Non-pigmented ciliary epithelial cell (primary cell): ENCODE measurements at places on chromosomes 5 and 9.

GRCh38 chr9:2966565-2967300, 122.8 kb upstream of the PUM3 start:
- no peak for DNase-seq

DNA sequence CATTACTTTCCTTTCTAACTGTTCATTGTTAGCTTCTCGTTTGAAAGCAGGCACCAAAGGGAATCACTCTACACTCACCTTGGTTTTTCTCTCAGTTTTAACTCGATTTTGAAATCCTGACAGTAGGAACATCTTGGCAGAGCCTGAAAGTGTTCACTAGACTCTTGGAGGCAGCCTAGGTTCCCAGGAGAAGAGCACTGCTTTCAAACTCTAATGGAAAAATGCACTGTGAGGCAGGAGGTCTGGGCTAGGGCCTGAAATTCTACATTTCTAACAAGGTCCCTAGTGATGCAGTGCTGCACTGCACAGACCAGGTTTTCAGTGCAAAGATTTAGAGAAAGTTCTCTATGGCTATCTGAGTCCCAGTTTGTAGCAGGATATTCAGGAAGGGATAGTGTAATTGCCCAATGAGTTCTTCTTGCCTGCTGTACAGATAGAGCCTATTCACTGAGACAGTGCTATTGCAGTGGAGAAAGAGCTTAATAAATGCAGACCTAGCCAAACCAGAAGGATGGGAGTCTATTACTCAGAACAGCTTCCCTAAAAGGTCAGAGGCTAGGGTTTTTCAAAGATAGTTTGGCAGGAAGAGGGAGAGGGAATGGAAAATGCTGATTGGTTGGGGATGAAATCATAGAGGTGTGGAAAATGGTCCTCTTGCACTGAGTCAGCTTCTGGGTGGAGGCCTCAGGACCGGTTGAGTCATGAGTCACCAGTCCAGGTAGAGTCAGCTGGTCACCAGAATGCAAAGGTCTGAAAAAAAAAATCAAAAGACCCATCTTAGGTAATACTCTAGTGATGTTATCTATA, 153.9 kb downstream of the GPBP1 start:
- no peak for DNase-seq

DNA sequence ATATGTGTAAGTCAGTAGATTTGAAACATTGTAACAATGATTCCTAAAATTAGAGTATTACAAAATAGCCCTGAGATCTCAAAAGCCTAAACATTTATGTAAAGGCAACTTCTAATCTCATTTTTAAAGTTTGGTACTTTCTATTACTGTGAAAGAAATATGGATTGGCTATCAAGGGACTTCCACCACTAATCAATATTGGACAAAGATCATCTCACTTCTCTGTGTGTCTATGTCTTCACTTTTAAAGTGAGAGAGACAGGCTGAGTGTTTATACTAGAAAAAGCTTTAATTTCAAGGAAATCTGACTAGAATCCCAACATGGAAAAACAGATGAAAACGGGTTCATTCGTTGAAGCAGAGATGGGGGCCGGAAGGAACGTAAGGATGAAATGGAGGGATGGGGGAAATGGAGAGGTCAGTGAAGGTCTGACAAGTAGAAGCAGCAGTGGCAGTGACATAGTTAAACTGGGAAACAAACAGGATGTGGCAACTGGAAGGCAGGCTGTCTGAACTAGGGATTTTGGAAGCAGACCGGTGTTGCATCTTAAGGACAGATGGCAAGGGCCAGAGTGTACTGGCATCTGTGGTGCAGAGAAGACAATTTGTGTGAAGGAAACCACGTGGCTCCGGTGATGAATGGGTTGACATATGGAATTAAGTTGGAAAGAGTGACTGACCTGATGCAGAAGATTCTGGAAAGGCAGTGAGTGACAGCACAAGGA, 60.8 kb downstream of the PDE4D start:
- no peak for DNase-seq

- DNase-seq = no peak
These were observed 120.0 kb downstream of the TRIO start for GRCh38 chr5:14263113-14263512.

- DNase-seq = no peak
These were observed 334.0 kb downstream of the ARHGEF28 start for GRCh38 chr5:73960023-73960422.

GRCh38 chr5:17190242-17190778, 27.1 kb upstream of the BASP1 start:
- no peak for DNase-seq

GRCh38 chr5:131272307-131272706, 8.5 kb downstream of the CDC42SE2 start:
- no peak for DNase-seq

DNA sequence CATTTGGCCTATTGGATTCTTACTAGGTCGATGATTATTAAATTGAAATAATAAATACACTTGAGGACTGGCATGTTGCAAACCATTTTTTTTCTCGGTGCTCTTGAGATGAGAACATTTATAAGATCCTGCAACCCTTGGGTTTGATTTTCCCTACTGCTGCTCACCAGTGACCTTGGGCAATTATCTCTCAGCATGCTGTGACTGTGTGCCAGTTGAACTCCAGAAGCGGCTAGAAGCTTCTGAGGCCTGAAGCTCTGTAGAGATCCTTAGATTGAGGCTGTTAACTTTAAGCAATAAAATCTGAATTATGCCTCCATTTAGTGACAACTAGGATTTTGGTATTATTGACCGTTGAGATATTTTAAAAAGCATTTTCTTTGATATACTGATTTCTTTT, 489.8 kb downstream of the MAT2B start:
- no peak for DNase-seq

GRCh38 chr9:25570802-25571201, 107.4 kb downstream of the TUSC1 start:
- DNase-seq = no peak

DNA sequence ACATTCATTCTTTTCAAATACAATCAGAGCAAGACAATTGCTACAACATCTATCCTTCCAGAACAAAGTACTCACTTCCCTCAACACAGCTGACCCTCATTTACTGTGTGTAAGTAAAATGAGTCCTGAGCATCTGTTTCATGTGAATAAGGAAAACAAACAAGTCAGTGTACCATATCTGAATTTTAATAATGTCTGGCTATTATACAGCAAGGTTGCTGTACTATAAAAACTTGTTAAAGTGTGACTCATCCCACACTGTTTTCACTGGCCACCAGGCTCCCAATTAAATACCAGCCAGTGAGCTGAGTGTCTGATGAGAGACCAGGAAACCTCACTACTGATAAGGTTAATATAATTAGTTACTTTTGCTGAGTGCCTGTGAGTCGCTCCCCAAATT, 339.8 kb downstream of the AGTPBP1 start:
- DNase-seq = no peak

DNA sequence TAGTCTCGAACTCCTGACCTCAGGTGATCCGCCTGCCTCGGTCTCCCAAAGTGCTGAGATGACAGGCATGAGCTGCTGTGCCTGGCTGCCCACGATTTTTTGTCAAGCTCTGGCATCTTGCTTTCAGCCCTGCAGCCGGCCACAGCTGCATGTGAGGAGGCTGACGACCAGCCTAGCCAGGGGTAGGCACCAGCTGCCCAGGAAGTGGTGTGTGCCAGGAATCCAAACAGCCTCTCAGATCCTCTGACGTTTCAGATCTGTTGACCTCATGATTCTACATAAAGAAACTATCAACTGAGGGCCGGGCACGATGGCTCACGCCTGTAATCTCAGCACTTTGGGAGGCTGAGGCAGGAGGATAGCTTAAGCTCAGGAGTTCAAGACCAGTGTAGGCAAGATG, 19.0 kb downstream of the DYNC2I2 start:
- DNase-seq = no peak

DNA sequence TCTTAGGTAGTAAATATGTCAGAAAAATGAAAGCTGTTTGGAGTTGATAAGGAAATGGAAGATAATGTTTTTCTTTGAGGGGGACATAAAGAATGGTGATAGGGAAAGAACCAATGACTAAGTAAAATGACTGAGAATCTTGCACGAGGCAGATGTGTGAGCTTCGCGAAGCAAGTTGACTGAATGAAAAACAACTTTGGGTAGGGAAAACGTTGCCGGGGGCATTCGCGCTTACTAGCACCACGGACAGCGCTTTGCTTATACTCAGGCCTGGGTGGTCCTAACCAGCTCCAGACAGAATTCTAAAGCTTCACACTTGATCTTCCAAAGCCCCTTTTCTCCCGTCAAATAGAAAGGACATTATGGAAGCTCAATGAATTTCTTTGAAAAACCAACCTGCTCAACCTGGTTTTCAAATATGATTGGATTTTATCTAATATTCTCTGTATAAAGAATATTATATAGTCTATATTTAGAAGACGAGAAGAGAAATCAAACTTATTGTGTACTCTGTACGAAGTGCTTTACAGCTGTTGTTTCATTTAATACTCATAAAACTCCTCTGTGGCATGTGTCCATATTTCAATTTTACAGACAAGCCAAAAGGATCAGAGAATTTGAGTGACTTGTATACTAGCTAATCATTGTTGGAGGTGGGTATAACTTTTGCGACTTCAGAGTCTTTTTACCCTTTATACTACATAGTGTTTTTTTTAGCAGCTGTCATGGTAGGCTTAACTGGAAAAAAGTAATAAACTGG, 1.9 kb upstream of the CDKN2B start:
- DNase-seq = no peak
